Endodermal cell (in vitro differentiated cells): ENCODE measurements at places on chromosomes 3 and 15. TPM values are rescaled to one million over a fixed set of nuclear protein-coding genes. Genes with fewer than 3 reads are reported as not detected.

Gene KCNMB3
- total RNA-seq = 2.0 and 2.6 TPM in 2 replicates

DNA sequence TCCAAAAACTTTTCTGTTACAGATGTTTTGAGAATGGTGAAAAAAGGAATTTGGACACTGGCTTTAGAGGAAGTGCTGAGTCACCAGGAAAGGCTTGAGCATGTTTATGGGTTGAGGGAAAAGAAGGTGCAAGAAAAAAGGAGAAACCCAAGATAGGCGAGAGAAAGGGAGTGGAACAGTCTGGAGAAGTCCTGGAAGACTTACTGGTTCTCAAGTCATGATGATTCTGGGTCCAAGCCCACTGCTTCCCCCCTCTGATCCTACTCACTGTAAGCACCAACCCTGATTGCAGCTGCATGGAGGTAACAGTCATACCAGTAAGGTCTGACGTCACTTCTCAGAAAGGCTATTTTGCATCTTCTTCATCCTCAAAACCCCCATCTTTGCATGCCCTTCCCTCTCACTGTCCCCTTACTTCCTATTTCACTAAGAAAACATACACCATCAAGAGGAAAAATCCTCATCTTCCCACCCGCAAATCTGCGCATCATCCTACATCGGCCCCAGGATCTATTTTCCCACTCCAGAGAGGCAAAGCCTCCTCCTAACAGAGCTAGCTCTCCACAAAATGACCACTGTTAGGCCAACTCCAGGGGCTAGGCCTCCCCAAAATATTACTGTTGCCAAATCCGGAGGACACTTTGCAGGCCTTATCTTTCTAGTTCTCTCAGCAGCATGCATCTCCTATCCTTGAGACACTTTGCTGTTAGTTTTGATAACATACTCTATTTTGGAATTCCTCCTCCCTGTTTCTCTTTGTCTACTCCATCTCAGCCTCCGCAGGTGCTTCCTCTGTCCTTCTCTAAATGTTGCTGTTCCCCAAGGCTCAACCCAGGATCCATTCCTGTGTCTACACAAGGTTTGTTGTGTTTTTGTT is 3.2 kb upstream of the ATP13A3 start:
- DNase-seq = no peak

GRCh38 chr3:61901986-61902385 is 340.6 kb downstream of the PTPRG start:
- DNase-seq = no peak

DNA sequence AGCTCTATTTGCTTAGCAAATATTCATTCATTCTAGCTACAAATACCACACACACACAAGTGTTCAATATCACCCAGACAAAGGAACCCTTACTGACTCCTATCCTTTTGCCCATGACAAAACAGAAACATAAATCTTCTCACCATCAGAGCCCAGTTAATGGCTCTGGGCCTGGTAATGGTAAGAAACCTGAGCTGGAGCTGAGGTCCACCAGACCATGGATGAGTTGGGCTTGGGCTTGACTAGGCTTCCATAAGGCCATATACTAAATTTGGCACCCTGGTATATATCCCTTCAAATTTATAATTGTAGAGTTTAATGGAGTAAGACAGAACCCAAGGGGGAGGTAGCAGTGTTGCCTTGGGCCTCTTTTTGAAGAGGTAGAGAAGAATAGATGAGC is 29.4 kb downstream of the GPR176 start:
- no peak for DNase-seq

GRCh38 chr3:85571835-85572234 is 613.0 kb downstream of the CADM2 start:
- DNase-seq = no peak

GRCh38 chr3:122929188-122930062 is 98.1 kb downstream of the SEMA5B start:
- DNase-seq = no peak

GRCh38 chr3:193407688-193408087 is 29.1 kb upstream of the ATP13A5 start:
- DNase-seq = no peak
